ENCODE measurements at places on chromosomes 16 and 17.

DNA sequence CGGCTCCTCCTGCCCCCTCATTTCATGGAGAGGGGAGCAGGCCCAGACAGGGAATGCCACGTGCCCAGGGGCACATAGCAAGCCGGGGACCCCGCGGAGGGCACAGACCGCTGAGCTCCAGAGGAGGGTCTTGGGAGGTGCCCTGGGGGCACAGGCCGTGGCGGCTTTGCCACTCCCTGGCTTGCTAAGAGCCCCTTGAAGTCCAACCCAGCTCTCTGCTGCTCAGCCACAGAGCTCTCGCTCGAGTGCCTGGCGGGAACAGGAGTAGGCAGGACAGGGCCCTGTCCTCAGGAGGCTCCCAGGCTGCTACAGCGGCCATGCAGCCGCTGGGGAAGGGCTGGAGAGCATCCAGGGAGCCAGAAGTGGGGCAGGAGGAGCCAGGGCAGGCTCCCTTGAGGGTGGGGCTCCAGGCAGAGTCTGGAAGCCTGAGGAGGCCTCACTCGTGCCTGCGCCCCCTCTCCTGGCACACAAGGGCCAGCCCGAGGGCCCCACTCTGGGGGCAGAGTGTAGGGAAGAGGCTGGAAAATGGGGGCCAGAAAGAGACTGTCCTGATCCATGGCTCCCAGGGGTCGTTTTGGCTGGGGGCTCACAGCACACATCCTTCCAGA is 4.4 kb upstream of the RAB26 start:
- DNase-seq: no peak

GRCh38 chr17:7916808-7917207 is 719 bp upstream of the RNF227 start:
- DNase-seq: no peak

DNA sequence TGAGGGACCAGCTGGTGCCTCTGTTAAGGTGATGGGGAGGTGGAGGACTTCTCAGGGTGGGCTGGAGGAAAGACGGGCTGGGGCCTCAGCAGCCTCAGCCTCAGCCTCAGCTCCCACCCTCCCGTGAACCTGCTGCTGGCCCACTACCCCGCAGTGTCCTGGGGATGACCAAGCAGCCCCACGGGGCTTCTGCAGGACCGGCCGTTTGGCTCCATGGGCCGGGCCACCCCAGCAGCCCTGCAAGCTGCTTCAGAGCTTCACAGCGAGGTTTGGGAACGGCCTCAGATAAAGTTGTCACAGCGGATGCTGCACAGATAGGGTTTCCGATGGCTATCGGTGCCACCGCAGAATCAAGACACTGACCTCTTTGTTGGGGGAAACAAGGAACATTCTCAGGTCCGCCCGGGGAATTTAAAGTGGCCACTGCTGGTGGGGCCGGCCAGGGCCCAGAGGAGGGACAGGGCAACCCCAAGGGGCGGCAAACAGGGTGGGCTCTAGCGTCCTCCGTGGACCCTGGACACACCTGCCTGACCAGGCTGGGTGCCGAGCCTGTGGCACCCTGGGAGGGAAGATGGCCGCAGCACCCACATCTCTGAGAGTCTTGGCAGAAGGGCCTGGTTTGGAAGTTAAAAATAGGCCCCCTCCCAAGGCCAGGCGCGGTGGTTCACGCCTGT is 47.8 kb upstream of the ZC3H18 start:
- no peak for DNase-seq

GRCh38 chr17:80499961-80500665 is 23.7 kb upstream of the NPTX1 start:
- no peak for DNase-seq

DNA sequence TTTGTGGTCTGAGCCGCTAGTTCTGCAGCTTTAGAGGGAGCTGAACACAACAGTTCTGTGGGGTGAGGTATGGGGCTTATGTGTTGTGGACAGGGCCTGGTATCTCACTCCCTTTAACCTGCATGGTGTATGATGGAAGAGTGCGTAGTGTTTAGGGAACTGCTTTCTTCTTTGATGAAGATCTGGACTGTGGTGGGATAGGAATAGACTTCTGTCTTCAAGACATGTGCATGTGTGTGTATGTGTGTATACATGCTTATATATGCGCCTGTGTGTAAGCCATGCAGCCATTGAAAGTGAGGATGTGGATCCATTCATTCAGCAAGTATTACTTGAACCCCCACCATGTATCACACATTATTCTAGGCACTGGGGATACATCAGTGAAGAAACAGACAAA is 114.8 kb upstream of the TMEM97 start:
- DNase-seq: no peak

- DNase-seq: no peak
Measured at GRCh38 chr17:41278176-41278955, 2.9 kb downstream of the KRTAP9-7 start.

DNA sequence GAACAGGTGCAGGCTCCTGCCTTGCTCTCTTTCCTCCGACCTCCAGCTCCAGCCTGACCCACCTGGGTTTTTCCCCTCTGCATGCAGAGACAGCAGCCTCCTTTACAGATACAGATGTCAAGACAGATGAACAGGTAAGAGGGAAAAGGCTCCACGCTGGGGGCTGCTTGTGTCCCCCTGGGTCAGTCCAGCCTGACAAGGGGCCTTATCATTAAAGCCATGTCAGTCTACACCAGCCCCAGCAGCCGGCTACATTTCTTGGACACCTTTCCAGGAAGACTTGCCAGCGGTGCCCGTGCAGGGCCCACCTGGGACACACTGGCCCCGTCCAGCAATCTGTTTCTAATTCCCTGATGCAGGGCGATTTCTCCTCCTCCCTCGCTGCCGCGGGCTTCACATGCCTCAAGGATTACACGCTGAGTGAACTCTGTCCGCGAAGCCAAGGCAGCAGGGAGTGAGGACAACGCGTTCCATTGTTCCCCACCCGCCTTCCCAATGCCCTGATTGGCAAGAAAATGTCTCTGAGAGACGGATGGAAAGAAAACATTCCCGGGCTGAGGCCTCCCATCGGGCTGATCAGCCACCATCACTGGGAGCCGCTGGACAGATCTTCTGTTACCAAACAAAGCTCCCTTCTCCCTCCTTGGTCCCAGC is 184.7 kb downstream of the C16orf95 start:
- DNase-seq: no peak

DNA sequence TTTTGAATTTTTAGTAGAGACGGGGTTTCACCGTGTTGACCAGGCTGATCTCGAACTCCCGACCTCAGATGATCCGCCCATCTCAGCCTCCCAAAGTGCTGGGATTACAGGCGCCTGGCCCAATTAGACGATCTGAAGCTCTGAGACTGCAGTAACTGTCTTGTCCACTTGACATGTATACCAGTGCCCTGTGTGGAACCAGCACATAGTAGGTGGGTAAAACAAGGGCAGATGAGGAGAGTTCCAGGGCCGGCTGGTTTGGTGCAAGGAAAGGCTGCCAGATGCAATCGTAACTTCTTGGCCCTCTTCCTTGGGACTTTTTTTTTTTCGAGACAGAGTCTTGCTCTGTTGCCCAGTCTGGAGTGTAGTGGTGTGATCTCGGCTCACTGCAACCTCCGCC is 3.1 kb downstream of the C17orf113 start:
- no peak for DNase-seq

DNA sequence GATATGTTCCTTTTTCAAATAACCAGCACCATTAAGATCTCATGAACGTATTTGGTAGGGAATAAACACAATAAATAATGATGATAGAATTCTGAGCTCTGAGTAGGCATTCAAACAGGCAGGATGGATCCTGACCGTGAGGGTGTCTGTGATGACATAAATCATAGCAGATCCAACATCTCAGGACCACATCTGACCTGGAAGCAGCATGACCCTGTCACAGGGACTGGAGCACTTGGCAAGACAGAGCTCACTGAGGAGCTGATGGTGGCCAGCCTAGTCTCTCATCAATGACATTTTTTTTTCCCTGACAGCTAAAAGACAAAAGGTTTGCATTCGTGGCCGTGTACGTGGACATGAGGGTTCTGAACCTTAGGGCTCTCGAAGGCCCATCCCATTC is 337.5 kb downstream of the NPIPA8 start:
- DNase-seq: no peak

DNA sequence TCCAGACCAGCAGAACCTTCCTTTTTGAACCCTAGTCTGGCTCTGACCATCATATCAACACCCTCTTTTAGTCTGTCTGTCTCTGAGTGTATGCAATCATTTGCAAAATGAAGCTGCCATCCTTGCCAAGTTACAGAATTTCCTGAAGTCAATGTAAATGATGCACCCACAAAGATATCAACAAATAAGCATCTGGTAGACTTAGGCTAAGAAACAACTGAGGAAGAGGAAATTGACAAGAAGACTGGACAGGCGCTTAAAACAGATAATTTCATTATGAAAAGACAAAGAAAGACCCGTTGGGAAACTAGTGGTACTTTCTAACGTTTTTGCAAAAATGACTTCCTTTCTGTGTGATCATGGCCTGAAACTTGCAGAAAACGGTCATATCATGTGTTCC is 24.7 kb upstream of the CIITA start:
- DNase-seq: no peak

- no peak for DNase-seq
Measured at GRCh38 chr17:77496401-77496801, 355.6 kb downstream of the SEC14L1 start.
